NCI-H526 (cell line): ENCODE measurements at places on chromosomes 5 and 9.
A peak's percentile ranks its signal among the peaks of the same experiment; 100 is the strongest.

GRCh38 chr5:16291894-16292293 lies 112.3 kb upstream of the MARCHF11 start:
- no peak for DNase-seq

DNA sequence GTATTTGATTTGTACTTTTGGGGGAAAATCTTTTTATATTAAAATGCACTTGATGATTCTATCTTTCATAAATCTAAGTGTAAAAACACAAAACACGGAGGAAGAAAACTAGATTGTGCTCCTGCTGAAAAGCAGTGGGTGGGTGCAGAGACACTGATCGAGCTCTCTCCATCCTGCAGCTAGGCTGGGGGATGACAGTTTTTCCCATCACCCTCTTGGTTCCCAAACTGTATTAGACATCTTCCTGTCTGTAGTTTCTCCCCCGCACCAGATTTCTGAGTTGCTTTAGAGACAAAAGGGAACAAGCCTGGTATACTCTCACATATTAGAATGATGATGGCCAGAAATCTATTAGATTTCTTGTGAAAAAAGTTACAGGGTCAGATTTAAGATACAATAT lies 99.6 kb downstream of the FAM114A2 start:
- DNase-seq: no peak

DNA sequence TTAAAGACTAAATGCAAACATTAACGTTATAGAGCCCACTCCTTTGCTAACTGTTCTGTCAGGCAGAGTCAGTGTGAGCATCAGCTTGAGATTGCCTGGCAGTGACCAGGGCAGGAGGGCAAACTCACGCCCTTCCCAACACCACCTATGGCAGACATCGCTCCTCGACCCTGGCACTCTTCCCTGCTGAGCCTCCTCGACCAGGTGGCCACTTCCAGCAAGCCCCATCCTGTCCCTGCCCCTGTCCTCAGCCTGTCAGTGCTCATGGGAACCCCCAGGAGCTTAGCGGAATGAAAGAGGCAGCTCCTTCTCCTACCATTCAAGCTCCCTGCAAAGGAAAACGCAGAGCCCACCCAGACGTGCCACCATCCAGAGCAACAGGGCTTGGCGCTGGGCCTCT lies 42.0 kb downstream of the PRRT1B start:
- no peak for DNase-seq

DNA sequence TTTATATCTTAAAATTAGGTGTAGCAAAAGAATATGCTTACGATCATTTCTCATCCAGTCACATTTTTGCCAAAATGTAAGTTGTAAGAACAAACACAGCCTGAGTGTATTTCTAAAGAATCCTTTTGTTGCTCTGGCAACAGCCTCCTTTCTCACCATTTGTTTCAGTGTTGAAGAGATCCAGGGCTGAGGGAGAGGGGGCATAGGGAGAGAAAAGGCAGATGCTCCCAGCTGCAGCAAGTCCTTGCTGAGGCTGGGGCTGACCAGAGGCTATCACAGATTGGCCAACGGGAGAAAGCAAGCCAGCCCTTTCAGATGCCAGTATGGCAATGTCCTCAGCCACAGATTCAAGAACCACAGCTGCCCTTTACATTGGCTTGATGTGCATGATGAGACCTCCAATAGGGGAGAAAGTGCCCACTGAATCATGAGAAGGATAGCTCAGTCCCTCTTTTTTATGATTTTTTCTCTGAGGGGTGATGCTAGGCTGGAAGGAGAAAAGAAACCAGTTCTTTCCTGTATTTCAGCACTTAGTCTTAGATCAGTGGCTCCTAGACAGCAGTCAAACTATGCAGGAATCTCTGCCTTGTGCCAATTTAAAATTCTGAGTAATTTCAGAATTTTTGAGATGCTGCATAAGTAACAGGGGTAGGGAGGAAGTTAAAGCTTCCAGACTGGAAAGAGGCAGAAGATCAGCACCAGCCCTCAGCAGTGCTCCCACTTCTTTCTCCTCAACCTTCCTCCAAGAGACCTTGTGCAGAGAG lies 142.1 kb downstream of the LHFPL2 start:
- no peak for DNase-seq

- no peak for DNase-seq
Measured at GRCh38 chr9:133981958-133982681, 10.0 kb downstream of the VAV2 start.

DNA sequence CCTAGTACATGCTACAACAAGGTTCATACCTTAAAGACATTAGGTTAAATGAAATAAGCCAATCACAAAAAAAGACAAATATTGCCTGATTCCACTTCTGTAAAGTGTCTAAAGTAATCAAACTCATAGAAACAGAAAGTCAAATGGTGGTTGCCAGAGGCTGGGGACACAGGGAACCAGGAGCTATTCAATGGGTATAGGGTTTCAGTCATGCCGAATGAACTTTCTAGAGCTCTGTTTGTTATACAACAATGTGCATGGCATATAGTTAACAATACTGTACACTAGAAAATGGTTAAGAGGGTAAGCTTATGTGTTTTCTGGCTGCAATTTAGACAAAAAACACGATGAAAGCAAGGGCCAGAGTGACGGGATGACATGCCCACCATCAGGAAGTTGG lies 70.8 kb upstream of the EGFLAM start:
- DNase-seq: no peak

- no peak for DNase-seq
Measured at GRCh38 chr5:150901446-150901845, 3.3 kb downstream of the ZNF300 start.

DNA sequence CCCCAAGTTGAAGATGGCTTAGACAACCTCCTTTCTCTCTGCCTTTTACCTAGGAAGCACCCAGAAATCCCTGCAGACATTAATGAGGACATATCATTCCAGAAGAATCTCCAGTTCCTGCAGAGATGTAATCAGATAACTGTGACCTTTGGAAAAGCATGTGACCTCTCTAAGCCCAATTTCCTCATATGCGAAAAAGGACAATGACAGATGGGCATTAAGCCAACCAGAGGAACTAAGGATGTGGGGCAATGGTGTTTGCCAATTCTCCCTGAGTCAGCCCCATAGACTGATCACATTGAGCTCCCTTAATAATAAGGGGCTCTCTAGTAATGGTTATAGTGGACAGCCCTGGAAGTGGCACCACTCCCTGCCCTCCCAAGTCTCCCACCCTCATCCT lies 10.1 kb upstream of the FOXI1 start:
- DNase-seq: no peak

- no peak for DNase-seq
Measured at GRCh38 chr9:108813951-108814601, 41.7 kb downstream of the ACTL7B start.

GRCh38 chr5:156121234-156121633 lies 205.7 kb upstream of the SGCD start:
- no peak for DNase-seq

GRCh38 chr5:156694598-156694997 lies 155.5 kb upstream of the PPP1R2B start:
- DNase-seq: no peak

DNA sequence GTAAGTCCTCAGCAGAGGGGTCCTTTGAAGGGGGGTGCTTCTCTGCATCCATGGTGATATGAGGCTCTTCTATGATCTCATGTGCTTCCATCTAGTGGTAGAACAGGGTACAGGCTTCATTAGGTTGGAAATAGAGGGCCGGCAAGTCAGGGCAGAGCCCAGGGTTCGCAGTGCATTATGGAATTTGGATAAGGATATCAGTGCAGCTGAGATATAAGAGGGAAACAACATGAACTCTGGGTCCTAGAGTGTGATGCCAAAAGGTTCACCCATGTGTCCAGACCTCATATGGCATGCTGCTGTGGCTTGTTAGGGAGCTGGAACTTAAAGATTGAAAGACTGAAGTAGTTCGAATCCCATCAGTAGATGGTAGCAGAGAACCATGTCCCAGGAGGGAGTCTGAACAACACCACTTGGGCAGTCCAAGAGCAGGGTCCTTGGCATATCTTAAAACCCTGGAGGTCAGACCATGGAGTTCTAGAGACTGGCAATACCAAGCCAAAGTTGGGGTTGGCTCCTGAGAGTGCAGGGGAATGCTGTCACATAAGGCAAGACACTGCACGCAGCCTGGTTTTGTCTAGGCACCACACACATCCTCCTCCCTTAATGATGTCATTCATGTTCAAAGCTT lies 2.3 kb downstream of the FAM221B start:
- DNase-seq: peak; percentile 67

GRCh38 chr9:87065981-87066380 lies 118.7 kb upstream of the GAS1 start:
- no peak for DNase-seq

GRCh38 chr9:129458663-129459546 lies 162.0 kb downstream of the C9orf50 start:
- DNase-seq: peak; percentile 48

- no peak for DNase-seq
Measured at GRCh38 chr9:21402386-21403251, 6.3 kb upstream of the IFNA8 start.

GRCh38 chr5:143025971-143026370 lies 255.8 kb downstream of the ARHGAP26 start:
- DNase-seq: no peak

- DNase-seq: no peak
Measured at GRCh38 chr5:158565017-158565789, 534.5 kb downstream of the EBF1 start.

GRCh38 chr9:16633794-16634193 lies 236.7 kb downstream of the BNC2 start:
- no peak for DNase-seq

- DNase-seq: no peak
Measured at GRCh38 chr5:39337252-39337915, 26.9 kb downstream of the C9 start.

DNA sequence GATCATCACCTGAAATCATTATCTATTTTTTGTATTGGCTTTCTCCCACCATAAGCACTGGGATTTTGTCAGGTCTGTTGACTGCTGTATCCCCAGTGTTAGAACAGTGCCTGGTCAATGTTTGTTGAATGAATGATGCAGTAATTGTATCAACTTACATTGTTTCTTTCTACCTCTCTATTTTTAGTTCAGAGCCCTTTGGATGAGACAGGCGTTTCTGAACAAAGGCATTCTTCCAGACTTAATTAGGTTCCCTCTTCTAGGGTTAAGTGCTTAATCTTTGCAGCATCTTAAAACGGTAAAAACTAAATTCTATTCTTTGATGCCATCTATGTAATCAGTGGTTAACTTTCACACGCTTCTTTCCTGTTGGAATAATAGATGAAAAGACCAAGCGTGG lies 26.3 kb downstream of the SLC44A1 start:
- no peak for DNase-seq

DNA sequence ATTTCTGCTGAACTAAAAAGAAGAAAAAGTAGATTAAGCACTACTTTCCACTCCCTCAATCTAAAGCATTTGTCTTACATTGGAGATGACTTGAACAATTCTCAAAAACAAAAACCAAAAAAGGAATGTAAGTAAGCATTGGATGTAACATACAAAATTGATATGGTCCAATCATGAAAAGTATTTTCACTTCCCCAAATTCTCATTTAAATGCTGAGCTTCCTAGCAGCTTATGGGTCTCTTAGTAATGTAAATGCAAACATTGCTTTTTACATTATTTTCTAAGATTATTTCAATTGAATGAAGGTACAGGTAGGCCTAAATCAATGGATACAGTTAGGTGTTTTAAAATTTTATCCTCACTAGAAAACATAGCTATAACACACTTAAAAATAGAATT lies 20.0 kb downstream of the ANKH start:
- no peak for DNase-seq

DNA sequence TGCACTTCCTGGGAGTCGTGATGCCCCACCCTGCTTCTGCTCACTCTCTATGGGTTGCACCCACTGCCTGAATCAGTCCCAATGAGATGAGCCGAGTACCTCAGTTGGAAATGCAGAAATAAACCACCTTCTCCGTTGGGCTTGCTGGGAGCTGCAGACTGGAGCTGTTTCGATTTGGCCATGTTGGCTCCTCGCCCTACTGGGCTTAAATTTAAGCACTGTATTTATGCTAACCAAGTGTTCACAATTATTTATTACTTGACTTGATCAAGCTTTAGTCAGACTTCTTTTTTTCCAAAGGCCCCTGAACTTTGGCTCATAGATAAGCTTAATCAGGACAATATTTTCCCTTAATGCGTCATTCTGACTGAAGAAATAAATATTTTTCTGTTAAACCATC lies 1072.4 kb upstream of the CDH9 start:
- DNase-seq: no peak

DNA sequence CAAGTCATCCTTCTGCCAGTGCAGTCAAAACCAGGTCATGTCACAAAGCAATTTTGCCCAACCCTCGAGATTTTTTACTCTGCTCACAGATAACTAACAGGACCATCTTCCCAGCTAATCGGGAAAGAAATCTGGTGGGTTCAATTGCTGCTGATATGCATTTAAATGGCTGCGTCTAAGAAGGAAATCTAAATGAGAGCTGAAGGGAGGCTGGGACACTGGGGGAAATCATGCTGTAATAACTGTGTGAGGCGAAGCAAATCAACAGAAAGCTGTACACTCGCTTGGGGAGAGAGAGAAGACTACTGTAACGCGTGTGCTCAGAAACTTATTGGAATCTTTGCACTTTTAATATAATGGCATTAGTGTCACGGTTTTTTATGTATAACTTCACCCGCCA lies 535.0 kb downstream of the CDK5RAP2 start:
- DNase-seq: no peak

DNA sequence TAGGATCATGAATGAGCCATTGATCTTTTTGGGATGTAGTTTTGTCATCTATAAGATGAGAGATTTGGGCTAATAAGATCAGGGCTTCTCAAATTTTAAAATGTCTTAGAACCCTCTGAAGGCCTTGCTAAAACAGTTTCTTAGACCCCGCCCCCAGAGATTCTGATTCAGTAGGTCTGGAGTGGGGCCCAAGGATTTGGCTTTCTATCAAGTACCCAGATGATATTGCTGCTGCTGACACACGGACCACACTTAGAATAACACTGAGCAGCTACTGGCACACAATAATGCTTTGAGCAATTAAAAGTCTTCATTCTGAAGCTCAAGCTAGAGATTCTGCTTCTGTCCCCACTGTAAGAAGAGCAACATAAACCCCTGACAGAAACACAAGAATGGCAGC lies 216.7 kb downstream of the SMARCA2 start:
- no peak for DNase-seq

GRCh38 chr9:26426551-26427131 lies 466.0 kb downstream of the CAAP1 start:
- DNase-seq: no peak

DNA sequence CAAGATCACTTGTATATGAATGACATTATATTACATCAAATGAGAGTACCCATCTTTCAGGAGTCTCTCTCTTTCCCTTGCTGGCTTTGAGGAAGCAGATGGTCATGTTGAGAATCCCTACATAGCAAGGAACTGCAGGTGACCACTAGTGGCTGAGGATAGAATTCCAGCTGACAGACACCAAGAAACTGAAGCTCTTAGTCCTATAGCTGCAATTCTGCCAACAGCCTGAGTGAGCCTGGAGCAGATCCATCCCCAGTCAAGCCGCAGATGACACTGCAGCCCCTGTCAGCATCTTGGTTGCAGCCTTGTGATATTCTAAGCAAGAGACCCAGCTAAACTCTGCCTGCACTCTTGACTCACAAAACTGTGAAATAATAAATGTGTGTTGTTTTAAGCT lies 531.5 kb downstream of the CSNK1G3 start:
- DNase-seq: no peak

- DNase-seq: no peak
Measured at GRCh38 chr9:73133022-73133651, 18.5 kb upstream of the ANXA1 start.
